OCI-M1 (cell line): ENCODE measurements at places on chromosomes 5 and 9.

DNA sequence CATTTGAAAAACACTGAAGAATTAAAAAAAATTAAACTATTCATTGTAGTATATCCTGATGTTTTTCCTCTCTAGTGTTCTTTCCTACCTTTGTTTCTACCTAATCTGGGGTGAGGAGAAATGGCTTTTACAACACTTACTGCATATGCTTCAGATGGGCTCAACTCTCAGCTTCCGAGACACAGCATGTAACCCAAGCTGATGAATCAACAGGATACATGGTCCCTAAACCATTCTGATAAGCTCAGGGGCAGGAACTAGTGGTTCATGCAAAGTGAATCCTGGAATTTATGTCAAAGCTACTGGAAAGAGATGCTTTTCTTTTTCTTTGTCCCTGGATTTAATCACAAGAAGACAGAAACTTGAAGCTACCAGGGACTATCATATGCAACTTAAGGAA lies 672.5 kb upstream of the RORB start:
- no peak for DNase-seq

- no peak for DNase-seq
Observed at GRCh38 chr9:77495834-77496671, 152.1 kb downstream of the GNA14 start.

GRCh38 chr5:164420161-164420560 lies 914.7 kb downstream of the MAT2B start:
- DNase-seq = no peak

GRCh38 chr9:135443797-135444425 lies 35.7 kb upstream of the PPP1R26 start:
- DNase-seq = peak; percentile 6

- DNase-seq = no peak
Observed at GRCh38 chr5:167061695-167062094, 1229.8 kb upstream of the WWC1 start.

DNA sequence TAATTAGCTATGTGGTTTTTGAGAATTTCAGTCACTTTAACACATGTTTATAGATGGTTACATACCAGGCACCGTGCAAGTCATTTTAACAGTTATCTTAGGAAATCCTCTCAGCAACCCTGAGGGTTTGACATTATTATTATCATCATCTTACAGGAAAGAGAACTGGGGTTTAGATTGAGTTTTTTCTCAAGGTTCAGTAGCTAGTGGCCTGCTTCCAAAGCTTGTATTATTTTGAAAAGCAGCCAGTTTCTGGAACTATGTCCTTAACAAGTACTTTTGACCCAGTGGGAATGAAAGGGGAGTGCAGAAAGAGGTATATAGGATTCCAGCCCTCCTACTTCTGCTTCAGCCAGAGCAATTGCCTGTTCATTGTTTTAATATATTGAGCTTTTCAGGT lies 157.5 kb downstream of the COMMD10 start:
- DNase-seq = no peak

DNA sequence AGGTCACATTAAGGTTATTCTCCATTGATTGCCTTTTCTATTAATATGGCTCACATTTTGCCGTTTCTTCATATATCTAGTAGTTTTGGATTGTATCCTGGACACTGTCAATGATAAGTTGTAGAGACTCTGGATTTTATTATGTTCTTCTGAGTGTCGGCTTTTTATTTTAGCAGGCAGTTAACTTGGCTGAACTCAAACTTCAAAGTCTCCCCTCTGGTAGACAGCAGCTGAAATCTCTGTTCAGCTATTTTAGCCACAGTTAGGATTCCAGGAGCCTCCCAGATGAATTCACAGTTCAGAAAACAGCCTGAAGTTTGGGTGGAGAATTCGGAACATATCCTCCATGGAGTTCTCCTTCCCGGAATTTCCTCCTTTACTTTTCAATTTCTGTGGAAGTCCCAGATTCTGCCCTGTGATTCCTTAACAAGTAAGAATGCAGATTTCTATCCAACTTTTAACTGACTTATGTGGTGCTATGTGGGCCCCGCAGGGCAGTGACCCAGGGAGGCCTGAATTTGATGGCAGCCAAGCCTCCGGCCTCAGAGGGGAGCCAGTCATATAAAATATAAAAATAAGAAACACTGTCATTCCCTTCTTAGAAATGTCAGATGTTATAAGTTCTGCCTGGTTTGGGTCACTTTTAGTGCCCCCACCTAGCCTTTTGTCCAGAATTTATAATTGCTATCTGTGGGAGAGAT lies 39.3 kb upstream of the MVB12B start:
- no peak for DNase-seq

DNA sequence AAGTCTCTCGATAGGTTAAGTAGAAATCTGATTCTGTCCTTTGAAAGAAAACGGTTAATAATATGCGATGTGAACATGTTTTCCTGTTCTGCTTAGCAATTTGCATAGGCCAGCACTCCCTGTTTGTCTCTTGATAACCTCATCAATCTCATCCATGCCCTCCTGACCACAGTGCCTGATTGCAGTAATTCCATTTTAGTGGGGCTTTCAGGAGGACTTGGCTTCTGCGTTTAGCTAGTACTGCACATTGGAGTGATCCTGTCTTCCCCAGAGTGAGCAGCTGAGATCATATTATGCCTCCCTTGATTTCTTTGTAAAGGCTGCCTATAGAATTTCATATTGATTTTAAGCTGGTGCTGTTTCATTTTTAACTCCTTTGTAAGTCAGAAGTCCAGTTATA lies 335.9 kb upstream of the ISL1 start:
- no peak for DNase-seq

DNA sequence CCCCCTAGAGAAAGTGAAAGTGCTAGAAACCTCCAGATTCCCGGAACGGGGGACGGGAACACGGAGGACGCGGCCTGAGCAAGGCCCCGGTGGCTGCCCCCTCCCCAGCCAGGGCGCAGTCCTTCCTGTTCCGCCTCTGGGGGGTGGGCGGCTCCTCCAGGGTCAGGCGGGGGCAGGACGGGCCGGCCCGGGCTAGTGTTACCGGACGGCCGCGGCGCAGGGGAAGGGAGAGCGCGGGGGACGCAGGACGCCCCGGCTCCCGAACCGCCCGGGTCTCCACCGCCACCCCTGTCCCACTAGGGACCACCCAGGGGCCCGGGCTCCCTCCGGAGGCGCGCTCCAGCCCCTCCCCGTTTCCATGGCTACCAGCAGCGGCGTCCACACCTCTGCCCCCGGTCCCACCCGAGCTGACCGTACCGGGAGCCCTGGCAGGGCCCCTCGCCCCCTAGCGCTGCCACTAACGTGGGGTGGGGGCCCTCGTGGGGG lies 579 bp downstream of the SLC12A7 start:
- DNase-seq = peak; percentile 59

GRCh38 chr9:35102769-35103659 lies at the start of gene STOML2:
TSS of gene STOML2 (minus strand) at chr9:35103131. CDS start at chr9:35103094, 37 bp downstream.
- DNase-seq = peak; percentile 97

DNA sequence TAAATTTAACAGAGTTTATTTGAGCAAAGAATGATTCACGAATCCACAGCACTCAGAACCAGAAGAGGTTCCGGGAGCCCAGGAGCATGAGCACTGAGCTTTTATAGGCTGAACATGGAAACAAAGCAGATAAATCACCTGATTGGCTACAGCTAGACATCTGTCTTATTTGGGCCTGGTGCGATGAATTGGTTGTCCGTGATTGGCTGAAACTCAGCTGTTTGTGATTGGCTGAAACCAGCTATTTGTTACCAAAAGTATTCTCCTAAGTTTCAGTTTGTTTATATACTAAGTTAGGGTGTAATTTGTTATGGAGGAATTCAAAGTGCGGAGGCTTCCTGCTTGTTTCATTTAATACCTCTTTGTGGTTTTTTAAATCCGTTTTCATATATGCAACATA lies 15.8 kb upstream of the LCP2 start:
- no peak for DNase-seq

- no peak for DNase-seq
Observed at GRCh38 chr9:122394265-122395125, 23.7 kb downstream of the PTGS1 start.

DNA sequence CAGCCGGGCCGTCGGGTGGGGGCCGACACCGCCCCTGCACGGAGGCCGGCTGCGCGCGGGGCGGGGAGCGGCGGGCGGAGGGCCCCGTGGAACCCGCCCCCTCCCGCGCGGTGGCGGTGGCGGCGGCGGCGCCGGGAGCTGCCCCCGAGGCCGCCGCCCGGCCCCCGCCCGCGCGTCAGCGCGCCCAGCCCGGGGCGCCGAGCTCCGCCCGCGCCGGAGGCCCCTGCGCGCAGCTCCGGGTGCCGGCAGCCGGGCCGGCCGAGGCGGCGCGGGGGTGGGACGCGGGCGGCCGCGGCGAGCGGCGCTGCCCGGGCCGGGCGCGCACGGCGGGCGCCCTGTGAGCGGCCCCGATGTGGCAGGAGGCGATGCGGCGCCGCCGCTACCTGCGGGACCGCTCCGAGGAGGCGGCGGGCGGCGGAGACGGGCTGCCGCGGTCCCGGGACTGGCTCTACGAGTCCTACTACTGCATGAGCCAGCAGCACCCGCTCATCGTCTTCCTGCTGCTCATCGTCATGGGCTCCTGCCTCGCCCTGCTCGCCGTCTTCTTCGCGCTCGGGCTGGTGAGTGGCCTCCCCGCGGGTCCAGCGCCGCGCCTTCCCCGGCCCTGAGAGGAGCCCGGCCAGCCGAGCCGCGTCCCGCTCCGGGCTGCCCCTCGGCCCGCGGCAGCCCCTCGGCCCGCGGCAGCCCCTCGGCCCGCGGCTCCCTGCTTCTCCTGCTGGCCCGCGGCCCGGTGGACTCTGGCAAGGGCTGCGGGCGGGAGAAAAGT lies at the start of gene ADCY2:
ADCY2 (plus strand) TSS at position 192 of the 766 bp plus-strand sequence; CDS start at position 351, 159 bp downstream.
- no peak for DNase-seq

- no peak for DNase-seq
Observed at GRCh38 chr5:150197476-150197875, 7.6 kb downstream of the SLC6A7 start.

DNA sequence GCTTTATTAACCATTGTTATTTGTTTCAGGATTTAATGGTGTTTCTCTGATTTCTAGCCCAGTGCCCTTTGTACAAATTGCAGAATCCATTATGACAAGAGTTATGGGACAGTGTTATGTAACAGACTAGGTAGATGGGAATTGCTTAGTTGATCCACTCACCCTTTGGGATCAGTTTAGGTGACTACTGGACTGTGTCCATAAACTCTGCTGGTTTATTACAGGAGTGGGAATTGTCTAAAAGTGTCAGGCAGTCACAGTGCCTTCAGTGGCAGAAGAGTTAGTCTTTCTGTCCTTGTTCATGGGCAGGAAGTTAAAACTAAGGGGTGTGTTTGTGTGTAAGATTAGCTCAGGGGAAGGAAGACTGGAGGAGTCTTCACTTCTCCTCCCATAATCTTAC lies 29.3 kb downstream of the RCL1 start:
- DNase-seq = peak; percentile 99

DNA sequence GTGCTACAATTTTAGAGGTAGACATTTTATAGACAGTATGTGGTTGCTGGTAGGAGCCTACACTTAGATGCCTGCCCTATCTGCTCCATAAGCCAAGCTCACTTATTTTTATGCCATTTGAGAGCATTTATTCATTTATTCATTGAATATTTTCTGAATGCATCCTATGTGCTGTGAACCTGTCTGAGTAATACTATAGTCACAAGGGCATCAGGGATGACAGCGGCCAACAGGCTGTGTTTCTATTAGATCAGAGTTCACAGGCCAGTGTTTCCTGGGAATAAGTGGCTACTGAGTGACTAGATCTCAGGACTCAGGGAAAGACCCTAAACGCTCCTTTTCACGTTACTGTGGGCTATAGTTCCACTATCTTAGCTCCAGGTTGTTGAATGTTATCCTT lies 235.2 kb upstream of the MSX2 start:
- DNase-seq = no peak

DNA sequence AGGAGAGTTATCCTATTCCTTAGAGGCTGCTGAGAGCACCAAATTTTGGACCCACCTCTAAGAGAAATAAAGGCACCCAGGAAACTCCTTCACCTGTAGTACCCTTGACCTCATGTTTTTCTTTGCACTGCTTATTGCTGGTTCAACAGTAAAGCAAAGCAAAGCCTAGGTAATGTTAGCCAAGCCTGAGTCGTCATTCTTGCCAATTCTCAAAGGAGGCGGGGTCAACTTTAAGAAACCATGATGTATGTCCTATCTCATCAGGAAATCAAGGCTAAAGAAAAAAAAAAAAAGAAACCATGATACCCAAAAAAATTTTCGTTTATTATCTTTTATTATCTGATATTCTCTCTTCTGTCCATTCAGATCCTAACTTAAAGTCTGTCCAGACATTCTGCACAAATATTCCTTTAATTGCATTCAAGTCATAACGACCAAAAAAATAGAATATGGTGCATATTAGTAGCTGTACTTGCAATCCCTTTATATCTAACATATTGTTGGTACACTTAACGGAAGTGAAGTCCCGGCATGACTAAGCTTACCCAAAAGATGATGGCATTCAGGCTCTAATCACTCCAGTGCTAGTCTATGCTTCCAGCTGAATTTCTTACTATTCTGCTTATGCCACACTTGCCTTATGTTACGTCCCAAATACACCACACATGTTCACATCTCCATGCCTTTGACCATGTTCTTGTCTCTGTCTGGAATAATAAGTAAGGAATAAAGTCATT lies 1.8 kb downstream of the AUH start:
- peak; percentile 35 for DNase-seq

DNA sequence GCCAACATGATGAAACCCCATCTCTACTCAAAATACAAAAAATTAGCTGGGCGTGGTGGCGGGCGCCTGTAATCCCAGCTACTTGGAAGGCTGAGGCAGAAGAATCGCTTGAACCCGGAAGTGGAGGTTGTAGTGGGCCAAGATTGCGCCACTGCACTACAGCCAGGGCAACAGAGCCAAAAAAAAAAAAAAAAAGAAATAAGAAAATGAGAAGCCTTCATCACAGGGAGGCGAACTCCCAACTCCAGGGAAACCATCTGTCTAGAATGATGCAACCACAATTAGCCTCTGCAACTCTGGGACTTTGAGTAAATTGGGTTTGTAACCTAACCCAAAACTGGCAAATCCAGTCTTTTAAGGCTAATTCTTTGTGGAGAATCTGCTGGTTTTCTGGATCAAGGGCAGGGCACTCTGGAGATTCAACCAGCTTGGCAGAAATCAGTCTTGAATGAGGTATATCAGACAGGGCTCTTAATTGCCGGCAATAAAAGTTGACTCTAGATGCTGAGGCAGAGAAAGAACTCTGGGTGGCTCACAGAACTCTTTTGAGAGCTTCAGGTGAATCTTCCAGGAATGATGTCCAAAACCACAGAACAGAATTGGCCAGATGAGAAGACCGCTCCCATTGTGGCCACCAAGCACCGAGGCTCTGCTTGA lies 9.9 kb downstream of the S100Z start:
- DNase-seq = no peak

GRCh38 chr5:16618138-16618897 lies 1.5 kb upstream of the RETREG1 start:
- no peak for DNase-seq
